ENCODE measurements at places on chromosomes 5 and 9.
A peak's percentile ranks its signal among the peaks of the same experiment; 100 is the strongest.

- no peak for DNase-seq
Measured at GRCh38 chr5:68032216-68032762, 183.3 kb upstream of the PIK3R1 start.

DNA sequence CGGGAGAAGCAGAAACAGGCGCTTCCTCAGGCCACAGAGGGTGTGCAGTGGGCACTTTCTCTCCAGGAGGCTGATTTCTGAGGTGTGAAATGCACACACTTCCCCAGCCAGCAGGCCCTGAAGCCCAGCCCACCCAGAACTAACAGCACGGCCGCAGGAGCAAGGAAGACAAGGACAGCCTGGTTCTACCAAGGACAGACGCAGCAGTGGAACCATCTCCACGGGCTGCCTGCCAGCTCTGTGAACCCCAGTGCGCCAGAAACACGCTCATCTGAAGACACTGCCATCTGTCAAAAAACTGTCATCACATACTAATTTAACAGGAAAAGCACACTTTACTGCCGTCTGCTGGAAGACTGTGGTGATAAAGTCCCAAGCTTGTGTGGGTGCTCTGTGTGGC, 40.7 kb downstream of the MAPK9 start:
- no peak for DNase-seq

GRCh38 chr9:135512241-135512603, 9.0 kb upstream of the LCN1 start:
- no peak for DNase-seq

DNA sequence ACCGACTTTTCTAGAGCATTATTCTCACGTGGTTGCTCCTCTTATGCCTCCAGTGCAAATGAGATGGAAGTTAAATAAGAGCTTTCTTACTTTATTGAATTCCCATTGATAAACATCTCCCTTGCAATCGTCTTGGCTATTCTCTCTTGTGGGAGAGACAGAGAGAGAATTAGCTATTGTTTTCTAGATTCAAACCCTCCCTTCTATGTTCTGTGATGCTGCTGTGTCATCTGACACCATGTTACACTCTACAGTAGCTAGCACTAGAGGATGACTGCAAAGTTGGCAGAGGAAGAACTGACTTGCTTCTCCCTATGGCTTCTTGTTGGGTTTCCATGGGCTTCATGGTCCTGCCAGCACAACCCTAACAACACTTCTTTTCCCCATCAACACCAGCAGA, 134.6 kb upstream of the RANBP3L start:
- no peak for DNase-seq

GRCh38 chr5:116013207-116013785, 19.0 kb upstream of the ARL14EPL start:
- no peak for DNase-seq

DNA sequence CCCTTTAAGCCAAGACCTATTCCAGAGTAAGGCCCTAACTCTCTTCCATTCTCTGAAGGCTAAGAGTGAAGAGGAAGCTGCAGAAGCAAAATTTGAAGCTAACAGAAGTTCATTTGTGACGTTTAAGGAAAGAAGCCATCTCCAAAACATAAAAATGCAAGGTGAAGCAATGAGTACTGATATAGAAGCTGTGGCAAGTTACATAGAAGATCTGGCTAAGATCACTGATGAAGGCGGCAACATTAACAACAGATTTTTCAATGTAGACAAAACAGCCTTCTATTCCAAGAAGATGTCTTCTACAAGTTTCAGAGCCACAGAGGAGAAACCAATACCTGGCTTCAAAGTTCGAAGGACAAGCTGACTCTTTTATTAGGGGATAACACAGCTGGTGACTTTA, 1143.4 kb downstream of the CDH12 start:
- no peak for DNase-seq

- DNase-seq = no peak
Measured at GRCh38 chr5:53381-54174, 38.4 kb upstream of the PLEKHG4B start.

DNA sequence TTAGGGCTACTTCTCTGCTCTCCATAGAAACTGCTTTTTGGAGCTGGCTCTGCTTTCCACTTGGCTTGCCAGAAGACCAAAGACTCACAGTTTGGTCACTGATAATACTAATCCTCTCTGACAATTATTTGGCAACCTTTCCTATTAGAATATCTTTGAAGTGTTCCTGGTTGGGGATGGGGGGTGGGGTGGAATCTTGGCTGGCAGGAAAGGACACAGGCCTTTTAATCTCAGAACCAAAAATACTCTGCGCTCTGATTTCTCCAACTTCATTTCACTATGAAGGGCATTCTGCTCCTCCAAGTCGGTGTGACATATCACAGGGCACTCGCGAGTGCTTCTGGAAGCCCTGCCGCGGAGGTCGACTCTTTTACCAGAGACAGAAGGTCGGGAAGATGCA, 1329.0 kb upstream of the WWC1 start:
- no peak for DNase-seq

- no peak for DNase-seq
Measured at GRCh38 chr5:94196953-94197352, 421.5 kb downstream of the KIAA0825 start.

GRCh38 chr5:159021901-159022556, 77.7 kb downstream of the EBF1 start:
- DNase-seq = no peak

- peak; percentile 43 for DNase-seq
Measured at GRCh38 chr9:132411091-132411508, 1.1 kb downstream of the CFAP77 start.

DNA sequence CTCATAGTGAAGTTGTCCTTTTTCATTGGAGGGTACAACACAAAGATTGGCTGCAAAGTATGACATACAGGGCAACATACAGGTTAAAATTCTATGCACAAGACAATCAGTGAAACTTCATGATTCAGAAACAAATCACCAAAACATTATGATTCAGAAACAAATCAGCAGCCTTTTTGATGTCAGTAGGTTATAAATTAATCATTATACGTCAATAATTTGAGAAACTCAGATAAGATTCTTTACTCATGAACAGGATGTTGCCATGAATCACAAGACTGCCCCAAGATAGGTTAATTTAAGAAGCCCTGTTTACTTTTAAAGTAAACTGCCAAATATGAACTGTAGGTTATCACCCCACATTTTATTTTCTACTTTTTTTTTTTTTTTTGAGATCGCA, 62.2 kb upstream of the IL33 start:
- DNase-seq = no peak

GRCh38 chr5:172541099-172541772, 86.9 kb upstream of the SH3PXD2B start:
- DNase-seq = no peak

- no peak for DNase-seq
Measured at GRCh38 chr5:62051747-62052146, 254.3 kb upstream of the KIF2A start.

DNA sequence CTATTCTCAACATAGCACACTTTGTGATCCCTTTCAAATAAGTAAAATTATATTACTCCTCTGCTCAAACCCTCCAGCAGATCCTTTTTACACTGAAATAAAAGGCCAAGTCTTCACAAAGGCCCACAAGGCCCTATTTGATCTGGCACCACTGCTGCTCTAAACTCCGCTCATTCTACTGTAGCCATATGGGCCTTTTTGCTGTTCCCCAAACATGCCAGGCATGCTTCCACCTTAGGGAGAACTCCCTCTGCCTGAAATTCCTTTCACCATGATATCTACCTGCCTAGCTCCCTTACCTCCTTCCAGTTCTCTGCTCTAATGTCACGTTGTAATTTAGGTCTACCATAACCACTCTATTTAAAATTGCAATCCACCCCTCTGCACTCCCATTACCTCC, 28.3 kb downstream of the NRG2 start:
- no peak for DNase-seq

GRCh38 chr9:127199001-127199791, 65.4 kb upstream of the GARNL3 start:
- peak; percentile 46 for DNase-seq

GRCh38 chr9:107807183-107807582, 317.6 kb upstream of the KLF4 start:
- DNase-seq = no peak

- DNase-seq = no peak
Measured at GRCh38 chr9:34962546-34962945, 4.5 kb downstream of the PHF24 start.

DNA sequence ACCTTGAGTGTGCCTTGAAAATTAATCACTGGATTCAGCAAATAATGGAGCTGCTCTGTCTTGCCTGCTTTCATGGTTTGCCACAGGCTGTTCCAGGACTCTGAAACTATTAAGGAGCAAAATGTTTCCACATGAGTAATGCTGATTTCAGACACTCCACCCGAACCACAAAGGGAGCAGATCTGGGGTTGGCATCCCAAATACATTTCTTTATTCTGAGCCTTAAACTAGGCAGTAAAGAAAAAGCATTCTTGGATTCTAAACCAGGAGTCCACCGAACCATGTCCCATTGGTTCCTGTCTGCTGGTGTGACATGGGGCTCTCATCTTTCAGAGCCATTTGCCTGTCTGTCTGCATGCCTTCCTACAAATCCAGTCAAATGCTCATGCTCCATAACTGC, 10.1 kb upstream of the C1QTNF3 start:
- DNase-seq = no peak

DNA sequence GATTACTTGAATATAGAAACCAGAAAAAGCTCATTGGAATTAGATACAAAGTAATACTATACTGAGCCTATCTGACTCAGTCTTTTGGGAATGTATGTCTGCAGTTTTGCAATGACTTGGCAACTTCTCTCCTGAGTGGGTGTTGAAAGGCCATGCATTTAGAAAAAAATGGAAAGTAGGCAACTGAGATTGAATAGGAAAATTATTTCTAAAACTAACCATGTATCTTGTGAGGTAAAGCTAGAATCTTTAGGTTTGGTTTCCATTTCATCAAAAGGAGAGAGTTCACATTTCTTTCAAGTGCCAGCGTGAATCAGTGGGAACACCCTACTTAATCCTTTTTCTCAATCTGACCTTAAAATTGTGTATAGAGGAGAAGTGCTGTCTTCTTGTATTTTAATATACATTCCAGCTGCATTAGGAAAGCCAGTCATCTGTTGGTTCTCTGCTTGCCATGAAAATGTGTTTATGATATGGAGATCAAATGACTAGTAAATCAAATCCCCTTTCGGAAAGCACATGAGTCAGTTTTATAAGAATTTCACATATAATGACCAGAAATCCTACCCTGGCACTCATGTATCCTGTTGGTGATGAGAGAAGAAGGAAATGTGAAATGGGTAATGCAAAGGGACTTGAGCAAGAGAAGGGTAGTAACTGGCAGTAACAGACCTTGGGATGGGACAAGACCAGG, 30.4 kb downstream of the NFX1 start:
- DNase-seq = no peak

DNA sequence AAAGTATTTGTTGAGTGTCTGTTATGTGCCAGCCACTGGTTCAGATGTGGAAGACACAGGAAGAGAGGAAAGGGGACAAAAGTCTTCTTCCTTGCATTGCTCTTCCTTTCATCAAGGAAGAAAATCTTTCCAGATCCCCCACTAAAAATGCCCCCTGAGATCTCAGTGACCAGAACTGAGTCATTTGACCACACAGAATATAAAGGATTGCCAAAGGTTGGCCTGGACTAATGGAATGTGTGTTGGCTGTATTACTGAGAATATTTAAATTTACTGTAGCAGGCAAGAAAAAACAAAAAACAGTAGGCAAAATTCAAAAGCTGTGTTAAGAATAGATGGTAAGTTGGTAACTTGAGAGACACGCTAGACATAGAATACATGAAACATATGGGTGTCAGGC, 10.0 kb upstream of the SEPTIN8 start:
- no peak for DNase-seq

DNA sequence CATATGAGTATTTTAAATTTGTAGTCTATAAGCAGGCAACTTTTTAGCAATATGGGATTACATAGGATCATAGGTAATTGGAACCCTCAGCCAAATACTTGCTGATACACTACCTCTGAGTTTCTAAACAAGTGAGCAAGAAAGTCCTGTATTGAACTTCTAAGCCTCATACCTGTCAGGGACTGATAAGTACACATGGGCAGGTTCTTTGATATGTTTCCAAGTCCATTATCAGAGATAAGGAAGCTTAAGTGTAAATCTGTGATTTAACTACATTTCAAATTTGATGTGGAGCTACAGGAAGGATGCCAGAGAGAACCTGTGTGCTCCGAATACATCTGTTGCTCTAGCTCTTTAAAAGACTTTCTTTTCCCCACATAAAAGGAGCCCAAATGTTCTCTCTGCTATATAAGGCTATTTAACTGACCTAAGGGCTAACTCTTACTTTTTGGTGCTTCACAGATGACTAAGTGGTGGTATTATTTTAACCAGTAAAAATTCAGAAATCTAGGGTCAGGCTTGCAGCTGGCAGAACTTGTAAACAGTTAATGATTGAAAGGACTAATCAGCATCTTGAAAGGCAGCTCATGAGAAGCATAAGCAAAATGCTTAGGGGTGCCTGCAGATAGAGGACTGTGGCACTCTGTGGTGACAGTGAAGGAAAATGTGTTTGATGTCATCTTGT, 228.6 kb downstream of the NR3C1 start:
- no peak for DNase-seq

DNA sequence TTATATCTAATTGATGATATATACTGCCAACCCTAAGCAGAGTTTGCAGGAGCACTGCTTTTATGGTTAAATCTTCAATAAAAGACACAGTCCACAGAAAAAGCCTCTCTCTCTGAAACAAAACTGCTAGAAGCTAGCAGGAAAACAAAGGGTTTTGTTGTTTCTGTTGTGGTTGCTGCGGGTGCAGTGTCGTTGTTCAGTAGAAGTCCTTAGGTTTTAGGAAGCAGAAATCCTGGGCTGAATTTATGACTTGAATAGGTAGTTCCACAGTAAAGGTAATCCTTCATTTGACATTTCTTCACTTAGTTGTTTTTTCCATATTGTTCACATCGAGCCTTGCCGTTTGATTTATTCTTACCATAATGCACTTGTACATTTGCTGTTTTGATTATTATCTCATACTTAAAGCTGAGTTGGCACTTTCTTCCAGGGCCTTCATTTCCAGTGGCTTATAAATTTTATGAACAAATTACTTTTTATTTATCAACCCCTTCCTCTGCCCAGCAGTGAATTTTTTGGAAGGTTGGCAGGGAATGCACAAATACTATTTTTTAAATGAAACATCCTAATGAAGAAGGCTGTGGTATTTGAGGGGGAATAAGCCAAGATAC, 209.6 kb upstream of the SLC30A5 start:
- no peak for DNase-seq

DNA sequence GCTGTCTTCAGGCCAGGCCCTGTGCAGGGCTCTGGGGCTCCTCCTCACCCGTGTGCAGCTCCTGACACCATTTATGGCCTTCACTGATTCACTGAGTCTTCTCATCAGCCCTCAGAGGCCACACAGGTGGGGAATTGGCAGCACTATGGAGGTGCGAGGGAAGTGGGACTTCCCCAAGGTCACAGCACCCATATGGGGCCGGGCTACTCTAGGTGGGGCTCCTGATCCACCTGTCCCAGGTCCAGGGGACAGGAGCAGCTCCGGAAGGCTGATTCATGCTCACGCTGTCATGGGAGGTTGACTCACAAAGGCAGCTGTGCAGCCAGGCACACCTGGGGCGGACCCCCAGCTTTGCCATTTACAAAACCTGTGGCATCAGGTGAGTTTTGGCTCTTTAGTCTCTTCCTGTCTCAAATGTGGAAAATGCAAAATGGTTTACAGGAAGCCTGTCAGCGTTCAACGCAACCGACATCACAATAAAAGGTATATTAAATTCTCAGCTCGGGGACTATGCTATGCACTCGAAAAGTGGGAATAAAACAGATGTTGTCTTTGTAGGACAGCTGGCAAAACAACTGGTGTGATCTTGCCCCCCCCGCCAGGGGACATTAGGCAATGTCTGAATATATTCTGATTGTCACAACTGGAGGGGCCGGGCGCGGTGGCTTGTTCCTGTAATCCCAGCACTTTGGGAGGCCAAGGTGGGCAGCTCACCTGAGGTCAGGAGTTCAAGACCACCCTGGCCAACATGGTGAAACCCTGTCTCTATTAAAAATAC, 15.0 kb downstream of the NAIF1 start:
- DNase-seq = no peak

All from stimulated activated CD8-positive, alpha-beta memory T cell treated with anti-CD3 and anti-CD28 coated beads, Interleukin-4, amount 100 ng/mL, for 1 hour (primary cell).